Activated T-helper 17 cell treated with anti-CD3 and anti-CD28 coated beads, Interleukin-2, amount 50 U/mL, for 72 hours (primary cell): ENCODE measurements at places on chromosomes 6 and 20. TPM values are rescaled to one million over a fixed set of nuclear protein-coding genes. Genes with fewer than 3 reads are reported as not detected.

CDS2 gene
- total RNA-seq, result 53.8 TPM

GRCh38 chr6:104284872-104285271 is 574.8 kb downstream of the HACE1 start:
- no peak for ATAC-seq

GRCh38 chr20:21399005-21399475 is 1.7 kb upstream of the NKX2-4 start:
- no peak for ATAC-seq

DNA sequence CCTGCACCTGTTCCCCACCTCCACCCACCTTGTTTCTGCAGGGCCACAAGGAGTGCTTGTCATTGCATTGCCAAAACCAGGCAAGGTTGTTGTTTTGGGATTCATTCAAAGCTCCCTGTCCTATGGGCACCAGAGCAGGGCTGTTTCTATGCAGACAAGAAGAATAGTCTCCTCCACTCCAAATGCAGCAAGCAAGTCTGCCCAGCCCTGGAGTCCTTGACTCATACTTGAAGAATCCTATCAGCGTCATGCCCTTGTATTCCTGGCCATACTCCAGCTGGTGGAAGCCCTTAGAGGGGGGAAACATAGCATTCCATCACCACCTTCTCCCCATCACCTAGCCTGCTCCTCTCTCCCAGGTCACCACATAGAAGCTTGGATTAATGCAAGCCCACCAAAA is 145.3 kb upstream of the ECI2 start:
- no peak for ATAC-seq

LY6G6D gene
- total RNA-seq, result not detected

TMEM74B gene
- total RNA-seq, result 0.89 TPM

GRCh38 chr20:47188540-47188939 is 168.0 kb downstream of the ZMYND8 start:
- ATAC-seq, result no peak

DNA sequence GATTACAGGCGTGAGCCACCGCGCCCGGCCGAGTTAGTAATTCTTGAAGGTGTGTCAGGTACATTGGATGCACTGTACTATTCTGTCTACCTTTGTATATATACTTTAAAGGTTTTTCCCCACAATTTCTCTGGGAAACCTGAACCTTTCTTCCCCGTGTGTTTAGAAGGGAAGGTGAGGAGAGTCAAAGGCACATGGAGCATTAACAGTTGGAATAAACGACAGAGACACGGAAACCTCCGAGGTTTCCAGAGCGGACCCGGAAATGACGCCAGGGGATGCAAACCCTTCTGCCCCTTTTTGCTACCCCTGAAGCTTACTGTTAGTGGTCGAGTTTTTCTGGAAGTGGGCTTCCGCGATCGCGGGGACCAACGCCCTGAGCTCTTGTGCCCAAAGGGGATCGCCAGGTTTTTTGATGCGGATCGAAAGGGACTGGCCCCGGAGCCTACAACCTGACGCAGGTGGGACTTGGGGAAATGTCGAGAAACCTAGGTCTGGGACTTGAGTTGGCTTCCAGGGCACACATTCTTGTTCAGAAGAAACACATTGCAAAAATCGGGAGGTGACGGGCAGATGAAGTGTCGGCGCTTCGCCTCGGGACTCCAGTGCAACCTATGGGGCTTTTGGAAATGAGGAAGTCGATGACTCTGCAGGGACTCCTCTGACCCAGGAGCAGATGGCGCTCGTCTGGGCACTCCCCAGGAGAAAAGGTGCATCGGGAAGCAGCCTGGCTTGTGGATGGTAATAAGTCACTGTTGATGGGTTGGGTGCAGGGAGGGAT is 218.2 kb downstream of the OR2B2 start:
- ATAC-seq, result peak; percentile 78

- ATAC-seq, result no peak
Observed at GRCh38 chr6:1188199-1188598, 123.7 kb upstream of the FOXQ1 start.

RREB1 gene
- total RNA-seq, result 14.8 TPM

- ATAC-seq, result no peak
Observed at GRCh38 chr6:147279427-147279826, 75.2 kb downstream of the STXBP5 start.

GRCh38 chr6:118147511-118147910 is 240.4 kb downstream of the SLC35F1 start:
- no peak for ATAC-seq

DNA sequence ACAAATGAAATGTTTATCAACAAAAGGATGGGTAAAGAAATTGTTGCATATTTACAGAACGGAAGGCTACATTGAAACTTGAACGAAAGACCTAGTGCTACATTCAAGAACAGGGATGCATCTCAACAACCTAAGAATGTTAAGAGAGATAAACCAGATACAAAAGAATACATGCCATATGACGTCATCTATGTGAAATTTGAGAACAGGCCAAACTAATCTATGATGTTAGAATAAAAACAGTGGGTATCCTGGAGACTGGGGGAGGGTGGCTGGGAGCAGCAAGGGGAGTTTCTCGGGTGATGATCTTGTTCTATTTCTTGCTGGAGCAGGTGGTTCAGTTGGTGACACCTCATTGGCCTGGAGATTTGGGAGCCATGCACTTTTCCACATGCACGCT is 81.5 kb downstream of the SULF2 start:
- ATAC-seq, result no peak

- no peak for ATAC-seq
Observed at GRCh38 chr20:7703551-7703961, 236.7 kb downstream of the HAO1 start.

KCNK15 gene
- total RNA-seq, result 0.11 TPM

CSNK2B gene
- 204 TPM for total RNA-seq

- peak; percentile 40 for ATAC-seq
Observed at GRCh38 chr6:158819213-158819976, at the start of gene EZR. Gene EZR, minus strand, starts transcription at chr6:158819368. Its CDS starts 1,275 bp downstream, at chr6:158818093.

GRCh38 chr20:10505827-10506226 is 70.7 kb downstream of the SLX4IP start:
- ATAC-seq, result no peak

DNA sequence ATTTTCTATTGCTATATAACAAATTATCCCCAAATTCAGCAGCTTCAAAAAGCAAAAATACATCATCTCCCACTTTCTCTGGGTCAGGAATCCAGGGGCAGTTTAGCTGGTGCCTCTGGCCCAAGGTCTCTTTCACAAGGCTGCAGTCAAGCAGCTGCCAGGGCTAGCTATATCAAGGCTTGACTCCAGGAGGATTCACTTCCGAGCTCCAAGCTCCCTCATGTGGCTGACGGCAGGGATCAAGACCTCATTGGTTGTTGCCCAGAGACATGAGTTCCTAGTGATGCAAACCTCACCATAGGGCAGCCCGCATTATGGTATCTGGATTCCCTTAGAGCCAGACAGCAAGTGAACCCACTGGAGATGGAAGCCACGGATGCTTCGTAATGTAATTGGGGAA is 1.3 kb upstream of the VNN1 start:
- no peak for ATAC-seq

IFNGR1 gene
- total RNA-seq, result 20.9 TPM

GRCh38 chr6:43491750-43492661 is 14.6 kb downstream of the TJAP1 start:
- no peak for ATAC-seq

TCEA2 gene
- total RNA-seq, result 79.9 TPM

DNA sequence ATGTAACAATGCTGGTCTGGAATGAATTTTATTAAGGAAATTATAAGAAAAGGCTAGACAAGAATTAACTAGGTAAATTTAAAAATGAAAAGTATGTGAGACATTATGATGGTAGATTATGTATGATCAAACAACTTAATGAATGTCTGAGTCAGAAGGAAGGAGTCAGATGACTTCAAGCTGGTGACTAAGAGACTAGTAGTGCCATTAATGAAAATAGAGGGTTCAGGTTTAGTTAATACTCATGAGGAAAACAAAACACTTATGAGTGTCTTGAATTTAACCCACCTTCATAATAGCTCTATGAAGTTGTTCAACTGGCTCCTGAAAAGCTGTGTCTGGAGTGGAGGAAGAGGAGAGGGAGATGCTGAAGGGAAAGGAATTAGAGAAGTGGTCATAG is 256.3 kb downstream of the ADGRB3 start:
- no peak for ATAC-seq

GFRA4 gene
- total RNA-seq, result not detected

FRK gene
- total RNA-seq, result 0.05 TPM

GRCh38 chr20:34472246-34472925 is 43.8 kb upstream of the DYNLRB1 start:
- no peak for ATAC-seq

DNA sequence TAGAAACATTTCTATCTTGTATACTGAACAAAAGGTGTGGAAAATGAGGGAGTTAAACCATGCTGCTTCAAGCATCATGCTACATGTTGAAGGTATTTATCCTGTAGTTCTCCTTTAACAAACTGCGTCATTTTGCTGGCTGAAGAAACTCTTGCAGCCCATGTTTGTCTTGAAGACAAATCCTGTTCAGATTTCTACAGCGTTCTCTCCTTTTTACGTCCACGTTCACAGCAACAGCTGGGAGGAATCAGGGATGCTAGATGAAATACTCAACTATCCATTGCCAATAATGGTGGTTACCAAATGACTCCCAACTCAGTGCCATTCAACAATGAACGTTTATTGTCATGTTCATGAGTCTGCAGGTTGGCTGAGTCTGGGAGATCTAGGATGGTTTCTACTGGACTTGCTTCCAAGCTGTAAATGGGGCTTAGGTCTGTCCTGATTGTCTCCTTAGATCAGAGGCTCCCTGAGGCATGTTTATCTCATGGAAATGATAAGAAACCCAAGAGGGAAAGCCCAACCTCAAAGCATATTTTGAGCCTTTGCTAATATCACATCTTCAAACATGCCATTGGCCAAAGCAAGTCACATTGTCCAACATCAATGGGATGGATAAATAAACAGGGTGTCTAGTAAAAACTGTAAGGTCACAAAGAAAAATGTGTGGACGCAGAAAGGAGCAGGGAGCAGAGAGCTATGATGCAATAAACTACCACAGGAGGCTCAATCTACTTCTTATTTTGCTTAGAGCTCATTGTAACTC is 2.7 kb upstream of the PLCB1 start:
- no peak for ATAC-seq

DNA sequence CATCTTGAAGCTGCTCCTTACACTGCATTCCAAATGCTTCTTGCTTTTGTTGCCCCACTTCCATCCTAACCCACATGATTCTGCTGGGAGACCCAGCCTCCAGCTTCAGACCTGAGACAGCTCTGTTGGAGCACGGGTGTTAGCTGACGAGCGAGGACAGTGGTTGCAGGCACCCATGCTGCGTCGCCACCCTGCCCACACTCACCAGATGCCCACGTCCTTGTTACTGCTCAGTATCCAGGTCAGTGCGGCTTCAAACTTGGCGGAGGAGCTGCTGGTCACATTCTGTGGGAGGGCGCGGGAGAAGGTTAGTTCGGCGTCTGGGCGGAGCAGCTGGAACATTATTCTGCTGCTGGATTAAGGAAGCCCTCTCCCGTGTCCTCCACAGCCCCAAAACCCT is 9.0 kb downstream of the LEMD2 start:
- ATAC-seq, result no peak

HRH3 gene
- not detected for total RNA-seq

DNA sequence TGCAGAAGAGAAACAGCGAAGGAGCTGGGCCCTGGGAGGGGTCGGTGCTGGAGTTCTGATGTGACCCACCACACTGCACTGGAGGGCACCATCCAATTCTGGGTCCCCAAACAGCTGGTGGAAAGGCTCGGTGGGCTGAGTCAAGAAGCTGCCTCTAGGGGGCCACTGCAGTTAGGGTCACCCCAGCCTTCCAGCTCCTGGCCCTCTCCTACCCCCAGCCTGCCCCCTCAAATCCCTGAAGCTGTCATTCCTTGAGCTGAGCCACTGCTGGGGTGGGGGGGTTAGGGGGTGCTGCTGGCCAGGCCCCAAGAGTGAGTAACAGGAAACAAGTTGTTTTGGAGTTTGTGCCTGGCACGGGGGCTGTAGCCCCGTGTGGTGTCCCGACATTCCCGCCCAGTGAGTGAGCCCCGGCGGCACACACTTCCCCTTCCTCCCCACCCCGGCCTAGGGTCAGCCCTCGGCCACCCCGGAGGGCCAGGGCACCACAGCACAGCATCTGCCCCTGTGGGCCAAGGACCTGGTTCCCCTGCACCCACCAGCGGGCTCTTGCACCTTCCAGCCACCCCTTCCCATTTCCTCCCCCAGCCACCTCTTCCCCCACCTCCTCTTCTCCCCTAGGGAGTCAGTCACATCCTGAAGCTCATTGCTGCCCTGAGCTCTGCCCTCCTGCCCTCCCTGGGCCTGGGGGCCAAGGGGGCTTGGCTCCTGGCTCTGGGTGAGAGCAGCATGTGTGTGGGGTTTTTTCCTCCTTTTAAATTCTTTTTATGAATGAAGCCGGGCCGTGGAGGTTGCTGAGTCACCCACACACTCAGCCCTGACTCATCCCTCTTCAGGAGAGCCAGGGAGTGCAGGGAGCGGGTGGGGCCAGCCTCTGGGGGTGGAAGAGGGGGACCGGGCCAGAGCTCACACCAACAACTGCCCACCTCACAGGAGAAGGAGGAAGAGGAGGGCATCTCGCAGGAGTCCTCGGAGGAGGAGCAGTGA is 4.6 kb downstream of the SMIM29 start:
- ATAC-seq, result peak; percentile 46

ULBP2 gene
- total RNA-seq, result not detected

DNA sequence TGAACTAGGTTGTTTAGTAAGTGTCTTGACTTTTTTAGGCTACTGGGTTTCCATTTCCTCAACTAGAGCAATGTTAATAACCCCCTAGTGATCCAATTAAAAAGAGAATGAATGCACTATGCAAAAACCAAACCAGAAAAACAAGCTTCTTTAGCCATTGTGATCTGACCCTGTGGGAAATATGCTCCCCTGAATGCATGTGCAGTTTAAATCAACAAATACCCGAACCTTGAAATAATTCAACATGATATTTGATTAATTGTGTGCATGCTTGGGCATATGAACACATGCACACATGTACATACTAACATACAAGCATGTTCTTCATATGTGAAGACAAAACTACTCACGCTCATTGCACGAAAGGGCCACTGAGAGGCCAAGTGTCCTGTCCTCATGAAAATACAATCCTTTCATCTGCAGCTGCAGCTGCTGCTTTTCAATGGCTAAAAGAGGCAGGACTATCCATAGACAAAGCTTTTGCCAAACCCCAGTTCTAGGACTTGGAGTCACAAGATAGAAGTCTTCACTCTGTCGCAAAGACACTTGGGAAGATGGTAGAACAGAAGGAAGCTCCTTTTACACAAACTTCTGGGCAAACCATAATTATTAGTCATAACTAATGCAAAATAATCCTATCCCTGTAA is 207.1 kb upstream of the POU3F2 start:
- ATAC-seq, result no peak

DNA sequence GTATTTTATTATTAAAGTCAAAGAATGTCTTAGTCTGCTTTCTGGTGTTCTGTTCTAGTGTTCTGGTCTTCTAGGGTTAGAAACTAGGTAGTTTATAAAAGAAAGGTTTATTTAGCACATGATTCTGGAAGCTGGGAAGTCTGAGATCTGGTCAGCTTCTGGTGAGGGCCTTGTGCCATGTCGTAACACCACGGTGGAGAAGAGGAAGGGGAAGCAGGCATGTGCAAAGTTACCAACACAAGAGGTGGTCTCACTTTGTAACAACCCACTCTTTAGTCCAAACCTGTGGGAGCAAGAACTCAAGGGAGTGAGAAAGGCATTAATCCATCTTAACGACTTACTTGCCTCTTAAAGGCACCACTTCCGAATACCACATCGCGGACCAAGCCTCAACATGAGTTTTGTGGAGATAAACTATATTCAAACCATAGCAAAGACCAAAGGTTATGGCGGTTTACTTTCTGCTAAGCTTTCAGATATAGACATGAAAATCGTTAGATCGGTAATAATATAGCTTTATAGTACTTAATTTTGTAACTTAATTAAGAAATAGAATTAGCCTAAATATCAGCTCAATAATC is 99.4 kb downstream of the NCOA3 start:
- no peak for ATAC-seq
